NCI-H524 treated with DMSO at 0.1 percent for 48 hours (cell line): ENCODE measurements at places on chromosomes 3 and 15.

- no peak for DNase-seq
These were observed 206.1 kb upstream of the LRIG1 start for GRCh38 chr3:66706890-66707289.

DNA sequence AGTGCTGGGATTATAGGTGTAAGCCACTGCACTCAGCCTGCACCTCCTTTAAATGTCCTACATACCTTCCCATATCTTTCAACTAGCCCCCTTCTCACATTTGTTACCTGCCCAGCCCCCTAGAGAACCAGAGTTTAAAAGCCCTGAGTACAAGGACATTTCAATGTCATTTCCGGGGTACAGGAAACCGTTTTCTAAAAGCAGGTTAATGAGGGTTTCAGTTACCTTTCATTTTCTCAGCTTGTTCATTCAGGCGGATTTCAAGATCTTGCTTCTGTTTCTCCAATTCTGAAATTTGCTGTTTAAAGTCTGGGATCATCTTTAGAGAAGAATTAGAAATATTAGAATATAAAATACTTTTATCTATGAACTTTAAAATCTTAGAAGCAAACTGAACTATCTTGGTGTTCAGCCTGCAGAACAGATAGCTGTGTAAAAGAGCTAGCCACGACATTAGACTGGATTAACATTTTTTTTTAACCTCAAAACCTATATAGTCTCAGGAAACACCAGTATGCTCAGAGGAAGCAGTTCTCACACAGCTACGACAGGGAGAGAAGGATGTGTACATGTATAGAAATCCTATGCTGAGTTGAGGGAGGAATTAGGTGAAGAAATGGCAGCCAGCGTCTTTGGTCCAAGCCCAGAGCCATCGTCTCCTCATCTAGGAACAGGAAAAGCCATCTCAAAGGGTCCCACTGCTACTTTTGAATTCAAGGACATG lies 29.9 kb upstream of the GNB5 start:
- DNase-seq: no peak

DNA sequence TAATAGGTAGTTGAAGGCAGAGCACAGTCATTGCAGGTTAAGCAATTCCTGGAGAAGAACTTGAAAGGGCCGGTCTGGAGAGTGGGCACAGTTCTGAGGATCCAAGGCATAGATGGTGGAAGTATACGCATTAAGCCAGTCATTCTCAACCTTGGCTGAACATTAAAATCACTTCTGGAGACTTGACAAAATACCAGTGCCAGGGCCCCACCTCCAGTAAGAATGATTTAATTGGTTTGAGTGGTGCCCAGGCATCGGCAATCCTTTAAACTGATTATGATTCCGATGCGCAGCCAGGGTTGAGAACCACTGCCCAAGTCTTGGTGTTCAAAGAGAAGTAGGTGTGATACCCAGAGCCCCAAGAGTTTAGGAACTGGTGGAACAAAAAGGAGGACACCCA lies 6.9 kb upstream of the HOMER2 start:
- DNase-seq: no peak

- no peak for DNase-seq
These were observed 160.1 kb downstream of the OR4M2 start for GRCh38 chr15:22240403-22240802.

GRCh38 chr15:29127506-29128430 lies 141.9 kb downstream of the NSMCE3 start:
- DNase-seq: no peak

- no peak for DNase-seq
These were observed 154.9 kb upstream of the WNT5A start for GRCh38 chr3:55641964-55642363.

DNA sequence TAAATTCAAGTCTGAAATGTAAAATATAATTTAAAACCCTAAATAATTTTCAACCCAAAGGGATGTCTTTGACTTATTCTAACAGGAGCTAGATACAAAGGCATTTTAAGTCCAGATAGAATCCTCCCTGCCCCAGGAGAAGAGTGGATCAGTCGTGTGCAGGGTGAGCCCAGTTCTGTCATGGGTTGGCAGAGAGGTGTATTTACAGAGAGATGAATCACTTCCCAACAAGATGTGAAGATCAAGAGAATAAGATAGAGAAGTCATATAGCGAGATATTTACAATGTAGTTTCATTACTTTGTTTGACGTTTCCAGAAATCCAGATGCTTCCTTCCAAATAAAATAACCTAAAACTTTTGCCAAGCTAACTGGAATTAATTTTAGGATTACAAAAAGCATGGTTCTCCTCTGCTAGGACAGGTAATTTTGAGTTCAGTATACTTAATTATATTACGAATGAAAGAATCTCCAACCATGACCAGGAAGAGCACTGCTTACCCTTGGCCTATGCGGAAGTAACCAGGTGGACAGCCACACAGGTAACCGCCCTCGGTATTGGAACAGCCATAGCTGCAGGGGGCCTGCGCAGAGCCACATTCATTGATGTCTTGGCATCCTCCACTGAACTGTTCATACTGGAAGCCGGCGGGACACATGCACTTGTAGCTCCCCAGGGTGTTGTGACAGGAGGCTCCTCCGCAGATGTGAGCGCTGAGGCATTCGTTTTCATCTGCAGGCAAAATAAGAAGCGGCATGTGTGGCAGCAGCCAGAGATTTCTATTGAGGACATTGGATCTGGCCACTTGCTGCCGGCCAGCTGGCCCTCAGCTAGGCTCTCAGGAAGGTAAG lies 84.0 kb downstream of the DUT start:
- DNase-seq: no peak

DNA sequence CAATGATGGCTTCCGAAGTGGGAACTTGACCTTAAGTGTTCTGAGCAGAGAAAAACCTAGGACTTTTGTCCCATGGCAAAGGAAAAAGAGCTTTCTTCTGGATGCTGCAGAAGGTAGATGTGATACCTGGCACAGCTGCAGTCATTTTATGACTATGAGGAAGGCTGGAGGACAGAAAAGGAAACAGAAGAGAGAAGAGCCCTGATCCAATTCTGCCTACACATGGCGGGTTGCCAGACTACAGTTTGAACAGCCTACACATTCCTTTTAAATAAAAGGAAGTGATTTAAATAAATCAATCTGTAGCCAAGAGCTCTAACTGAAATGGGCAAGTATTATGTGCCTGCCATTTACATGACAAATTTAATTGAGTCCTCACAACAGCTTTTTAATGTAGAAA lies 43.6 kb upstream of the CHRNB4 start:
- no peak for DNase-seq

- no peak for DNase-seq
These were observed 127.9 kb downstream of the SQOR start for GRCh38 chr15:45762726-45763125.

- DNase-seq: no peak
These were observed 5.6 kb downstream of the MBD4 start for GRCh38 chr3:129434140-129434539.
